ENCODE measurements at places on chromosomes 6 and 20.

GRCh38 chr6:8075704-8076103 lies 11.5 kb upstream of the BLOC1S5 start:
- no peak for DNase-seq

- no peak for DNase-seq
Measured at GRCh38 chr6:46393161-46393939, 97.9 kb downstream of the RCAN2 start.

- DNase-seq: no peak
Measured at GRCh38 chr6:161813156-161813555, 539.3 kb upstream of the AGPAT4 start.

GRCh38 chr6:12296255-12296573 lies 6.1 kb downstream of the EDN1 start:
- no peak for DNase-seq

- DNase-seq: no peak
Measured at GRCh38 chr6:51105357-51105756, 286.7 kb downstream of the TFAP2B start.

- no peak for DNase-seq
Measured at GRCh38 chr20:12875510-12875909, 133.3 kb upstream of the SPTLC3 start.

GRCh38 chr6:28597217-28597835 lies 71.6 kb downstream of the GPX5 start:
- DNase-seq: no peak

DNA sequence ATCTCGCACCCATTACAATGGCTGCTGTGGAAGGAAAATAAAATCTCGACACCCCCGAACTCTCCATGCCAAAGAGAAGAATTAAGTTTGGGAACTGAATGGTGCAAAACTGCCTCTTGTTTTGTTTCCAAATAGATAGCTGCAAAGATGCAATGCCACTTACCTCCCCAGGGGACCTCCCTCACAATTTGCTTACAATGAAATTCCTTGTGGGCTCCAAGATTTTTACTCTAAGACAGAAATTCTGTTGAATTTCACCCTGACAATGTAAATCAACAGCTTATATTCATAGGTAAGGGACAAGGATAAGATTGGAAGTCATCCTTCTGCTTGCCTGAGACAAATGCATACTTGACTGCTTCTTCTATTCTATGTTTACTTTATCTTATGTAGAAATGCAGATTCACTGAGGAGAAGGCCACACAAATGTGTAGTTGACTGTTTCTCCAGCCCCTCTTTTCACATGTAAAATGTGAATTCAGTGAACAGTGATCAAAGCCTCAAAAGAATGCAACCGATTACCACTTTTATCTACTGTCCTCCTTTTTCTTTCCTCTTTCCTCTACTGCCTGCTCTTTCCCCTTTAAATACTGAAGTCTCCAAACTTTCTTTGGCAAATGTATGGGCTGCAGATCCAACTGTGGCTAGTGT lies 36.6 kb downstream of the ADGRF4 start:
- DNase-seq: no peak

- no peak for DNase-seq
Measured at GRCh38 chr6:14729129-14729871, 516.6 kb upstream of the JARID2 start.

DNA sequence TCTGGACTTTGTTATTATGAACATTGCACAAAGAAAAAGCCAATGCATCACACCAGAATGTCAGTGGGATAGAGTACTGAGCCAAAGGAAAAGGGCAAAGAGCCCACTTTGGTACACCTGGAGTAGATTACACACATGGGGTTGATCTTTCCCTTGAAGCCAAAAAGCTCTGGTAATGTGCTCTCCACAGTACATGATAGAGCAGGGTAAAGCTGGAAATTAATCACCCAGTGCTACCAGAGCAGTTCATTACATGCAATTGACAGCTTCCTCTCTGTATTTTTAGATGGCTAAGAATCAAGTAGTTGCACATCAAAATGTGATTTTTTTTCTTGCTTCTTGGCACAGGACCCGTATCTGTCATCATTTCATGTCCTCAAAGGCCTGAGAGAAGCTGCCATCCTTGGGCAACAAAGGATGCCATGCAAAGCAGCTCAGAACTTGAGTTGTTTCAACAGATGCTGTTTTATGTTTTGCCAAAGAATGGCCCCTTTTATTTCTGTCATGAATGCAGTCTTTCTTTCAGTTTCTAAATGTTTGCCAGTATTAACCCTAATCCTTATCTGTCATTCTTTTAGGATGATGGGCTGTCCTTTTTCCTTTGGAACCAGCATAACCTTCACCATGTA lies 88.1 kb downstream of the HDGFL1 start:
- DNase-seq: peak; percentile 58

DNA sequence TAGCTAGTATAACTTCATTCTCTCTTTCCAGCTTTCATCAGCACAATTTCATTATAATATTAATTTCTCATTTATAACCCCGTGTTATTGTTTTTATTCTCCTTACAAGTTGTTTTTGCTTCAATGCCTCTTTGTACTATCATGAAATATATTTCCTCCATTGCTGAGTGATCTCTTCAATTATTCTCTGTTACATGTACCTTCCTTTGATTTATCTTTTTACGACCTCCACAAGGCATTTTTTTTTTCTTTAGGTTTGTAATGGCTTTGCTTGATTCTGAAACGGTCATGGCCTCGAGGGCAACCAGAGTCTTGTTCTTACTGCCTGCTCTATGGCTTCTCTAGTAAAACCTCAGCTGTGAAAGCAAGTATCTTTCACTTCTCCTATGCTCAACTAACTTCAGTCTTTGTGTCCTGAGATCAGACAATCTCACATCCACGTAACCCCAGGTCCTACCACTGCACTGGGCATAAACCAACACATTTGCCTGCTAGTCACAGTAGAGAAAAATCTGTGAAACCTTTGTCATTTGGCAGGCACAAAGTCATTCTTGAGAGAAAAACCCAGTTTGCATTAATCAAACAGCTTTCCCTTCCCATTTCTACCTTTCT lies 119.9 kb downstream of the UST start:
- DNase-seq: no peak

DNA sequence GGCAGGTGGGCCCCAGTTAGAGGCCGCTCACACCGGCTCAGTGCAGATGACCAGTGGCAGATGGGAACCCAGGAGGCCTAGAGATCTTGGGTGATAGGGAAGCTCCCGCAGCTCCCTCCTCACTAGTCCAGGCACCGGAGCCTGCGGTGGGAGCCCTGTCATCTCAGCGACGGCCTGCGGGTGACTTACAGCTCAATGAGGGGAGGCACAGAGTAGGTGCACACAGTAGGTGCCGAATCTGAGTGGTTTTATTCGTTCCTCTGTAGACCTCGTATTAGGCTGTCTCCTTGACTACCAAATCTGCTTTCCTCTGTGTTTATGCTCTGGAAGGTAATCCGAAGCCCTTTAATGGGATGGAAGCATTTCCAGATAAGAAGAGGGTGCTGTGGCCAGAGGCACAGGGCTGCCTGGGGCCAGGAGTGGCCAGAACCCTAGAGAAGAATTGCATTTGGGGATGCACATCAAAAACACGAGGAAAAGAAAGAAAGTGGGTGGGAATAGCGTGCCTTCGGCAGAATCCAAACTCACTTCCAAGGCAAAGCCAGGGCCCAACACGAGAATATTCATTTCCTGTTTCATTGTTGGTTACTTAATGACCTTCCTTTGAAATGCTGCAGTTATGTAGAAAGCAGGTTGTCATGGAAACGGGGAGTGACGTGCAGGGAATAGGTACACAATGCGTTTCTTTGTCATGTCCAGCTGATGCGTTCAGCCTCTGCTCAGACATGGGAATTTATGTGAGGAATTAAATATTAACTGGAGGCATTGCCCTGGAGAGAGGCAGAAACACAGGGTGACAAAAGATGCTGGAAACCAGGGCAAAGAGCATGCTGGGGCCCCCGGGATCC lies 24.7 kb downstream of the MYT1 start:
- DNase-seq: peak; percentile 42

DNA sequence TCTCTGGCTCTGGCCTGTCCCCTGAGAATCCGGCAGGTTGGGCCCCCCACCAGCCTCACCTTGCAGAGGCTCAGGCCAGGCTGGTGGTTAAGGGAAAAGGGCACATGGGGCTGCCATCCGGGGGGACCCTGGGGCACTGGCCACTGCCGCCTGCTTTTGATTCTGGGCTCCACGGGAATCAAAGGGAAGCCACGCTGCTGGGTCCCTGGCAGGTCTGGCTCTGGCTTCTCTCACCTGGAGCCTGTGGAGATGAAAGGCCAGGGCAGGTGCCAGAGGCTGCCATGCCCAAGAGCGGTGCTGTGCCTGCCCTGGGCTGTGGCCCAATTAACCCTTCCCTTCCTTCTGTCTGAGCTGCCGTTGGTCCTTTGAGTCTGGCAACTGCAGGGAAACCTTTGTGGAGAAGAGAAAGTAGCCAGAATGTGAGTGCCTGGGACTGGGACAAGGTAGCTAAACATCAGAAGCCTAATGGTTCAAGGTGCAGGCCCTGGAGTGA lies 9.4 kb upstream of the CDH22 start:
- DNase-seq: no peak

DNA sequence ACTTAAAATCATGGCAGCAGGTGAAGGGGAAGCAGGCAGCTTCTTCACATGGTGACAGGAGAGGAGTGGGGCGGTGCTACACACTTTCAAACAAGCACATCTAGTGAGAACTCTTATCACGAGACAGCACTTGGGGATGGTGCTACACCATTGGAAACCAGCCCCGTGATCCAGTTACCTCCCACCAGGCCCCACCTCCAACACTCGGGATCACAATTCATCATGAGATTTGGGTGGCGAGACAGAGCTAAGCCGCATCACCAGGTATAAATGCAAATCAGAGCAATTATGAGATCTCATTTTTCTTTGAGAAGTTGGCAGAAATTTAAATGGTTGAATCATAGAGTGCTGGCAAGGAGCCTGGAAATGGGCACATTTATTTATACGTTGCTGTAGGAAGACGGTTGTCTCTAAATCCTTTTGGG lies 31.4 kb downstream of the IGF2R start:
- DNase-seq: no peak

- DNase-seq: no peak
Measured at GRCh38 chr6:25038300-25038699, 102.5 kb upstream of the RIPOR2 start.

- DNase-seq: no peak
Measured at GRCh38 chr20:50286609-50287008, 96.0 kb downstream of the CEBPB start.

DNA sequence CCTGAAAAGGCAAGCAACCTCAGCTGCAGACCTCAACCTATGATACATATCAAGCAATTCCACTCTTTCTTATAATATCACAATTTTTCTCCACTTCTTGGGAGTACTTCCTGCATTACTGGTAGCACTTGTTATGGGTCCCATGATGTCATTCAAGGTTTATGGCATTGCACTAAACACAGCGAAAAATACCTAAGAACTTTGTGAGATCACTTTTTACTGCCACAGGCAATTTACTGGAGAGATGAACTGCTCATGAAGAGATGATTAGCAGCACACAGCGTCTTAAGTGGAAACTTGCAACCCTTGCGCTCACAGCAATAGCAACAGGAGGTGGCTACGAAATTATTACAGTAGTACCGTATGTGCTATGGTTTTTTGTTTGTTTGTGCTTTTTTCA lies 19.3 kb upstream of the RIMS4 start:
- DNase-seq: no peak

- DNase-seq: peak; percentile 44
Measured at GRCh38 chr6:28981431-28981832, 23.7 kb downstream of the ZNF311 start.
